ENCODE measurements at places on chromosomes 2 and 18.
A peak's percentile ranks its signal among the peaks of the same experiment; 100 is the strongest.

GRCh38 chr2:186841940-186842339 is 7.0 kb downstream of the ZSWIM2 start:
- no peak for DNase-seq

DNA sequence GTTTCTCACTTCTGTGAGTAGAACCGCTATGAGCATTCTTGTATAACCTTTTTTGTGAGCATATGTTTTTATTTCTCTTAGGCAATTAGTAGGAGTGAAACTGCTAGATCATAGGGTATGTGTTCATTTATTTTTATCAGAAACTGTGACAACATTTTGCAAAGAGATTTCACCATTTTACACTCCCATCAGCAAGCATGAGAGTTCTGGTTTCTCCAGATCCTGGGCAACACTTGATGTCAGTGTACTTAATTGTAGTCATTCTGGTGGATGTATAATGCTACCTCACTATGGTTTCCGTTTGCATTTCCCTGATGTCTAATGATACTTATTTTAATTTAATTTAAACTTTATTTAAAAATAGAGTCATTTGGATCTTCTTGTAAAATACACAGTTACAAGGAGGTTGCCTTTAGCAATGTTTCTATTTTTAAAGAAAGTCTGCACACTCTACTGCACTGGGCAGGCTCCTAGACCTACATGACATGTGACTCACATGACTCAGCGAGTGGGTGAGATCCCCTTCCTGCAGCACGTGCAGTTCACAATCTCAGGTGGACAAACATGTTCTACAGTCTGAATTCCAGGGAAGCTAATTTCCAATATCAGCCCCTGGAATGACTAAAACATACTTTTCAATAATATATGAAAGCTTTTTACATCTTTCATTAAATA is 127.0 kb upstream of the BCL2L11 start:
- no peak for DNase-seq

- DNase-seq = no peak
Observed at GRCh38 chr2:162091325-162092007, 17.5 kb upstream of the DPP4 start.

GRCh38 chr18:63290821-63291200 is 28.8 kb downstream of the BCL2 start:
- DNase-seq = no peak

DNA sequence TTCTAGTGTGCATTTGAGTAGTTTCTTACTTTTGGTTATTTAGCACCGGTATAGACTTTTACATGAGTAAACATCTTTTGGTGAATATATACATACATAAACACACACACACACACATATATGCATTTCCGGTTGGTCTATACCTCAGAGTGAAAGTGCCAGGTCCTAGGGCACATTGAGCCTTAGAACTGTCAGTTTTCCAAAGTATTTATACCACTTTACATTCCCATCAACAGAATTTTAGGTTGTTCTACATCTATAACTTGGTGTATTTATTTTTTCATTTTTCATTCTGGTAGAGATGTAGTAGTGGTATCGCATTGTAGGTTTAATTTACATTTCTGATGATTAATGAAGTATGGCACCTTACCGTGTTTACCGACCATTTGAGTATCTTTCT is 22.6 kb downstream of the MMADHC start:
- DNase-seq = no peak

DNA sequence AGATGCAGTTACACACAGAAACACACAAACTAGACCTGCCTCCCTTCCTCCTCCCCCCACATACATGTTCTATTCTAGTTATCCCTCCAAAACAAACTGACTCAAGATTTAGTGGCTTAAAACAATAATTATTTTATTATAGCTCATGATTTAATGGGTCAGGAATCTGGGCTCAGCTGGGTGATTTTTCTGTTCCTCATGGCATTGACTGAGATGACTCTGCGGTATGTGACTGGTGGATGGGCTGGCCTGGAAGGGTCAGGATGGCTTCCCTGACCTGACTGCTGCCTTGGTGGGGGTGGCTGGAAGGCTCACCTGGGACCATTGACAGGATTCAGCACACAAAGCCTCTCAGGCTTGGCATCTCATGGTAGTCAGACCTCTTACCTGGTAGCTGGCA is 33.7 kb upstream of the NTSR2 start:
- DNase-seq = no peak

DNA sequence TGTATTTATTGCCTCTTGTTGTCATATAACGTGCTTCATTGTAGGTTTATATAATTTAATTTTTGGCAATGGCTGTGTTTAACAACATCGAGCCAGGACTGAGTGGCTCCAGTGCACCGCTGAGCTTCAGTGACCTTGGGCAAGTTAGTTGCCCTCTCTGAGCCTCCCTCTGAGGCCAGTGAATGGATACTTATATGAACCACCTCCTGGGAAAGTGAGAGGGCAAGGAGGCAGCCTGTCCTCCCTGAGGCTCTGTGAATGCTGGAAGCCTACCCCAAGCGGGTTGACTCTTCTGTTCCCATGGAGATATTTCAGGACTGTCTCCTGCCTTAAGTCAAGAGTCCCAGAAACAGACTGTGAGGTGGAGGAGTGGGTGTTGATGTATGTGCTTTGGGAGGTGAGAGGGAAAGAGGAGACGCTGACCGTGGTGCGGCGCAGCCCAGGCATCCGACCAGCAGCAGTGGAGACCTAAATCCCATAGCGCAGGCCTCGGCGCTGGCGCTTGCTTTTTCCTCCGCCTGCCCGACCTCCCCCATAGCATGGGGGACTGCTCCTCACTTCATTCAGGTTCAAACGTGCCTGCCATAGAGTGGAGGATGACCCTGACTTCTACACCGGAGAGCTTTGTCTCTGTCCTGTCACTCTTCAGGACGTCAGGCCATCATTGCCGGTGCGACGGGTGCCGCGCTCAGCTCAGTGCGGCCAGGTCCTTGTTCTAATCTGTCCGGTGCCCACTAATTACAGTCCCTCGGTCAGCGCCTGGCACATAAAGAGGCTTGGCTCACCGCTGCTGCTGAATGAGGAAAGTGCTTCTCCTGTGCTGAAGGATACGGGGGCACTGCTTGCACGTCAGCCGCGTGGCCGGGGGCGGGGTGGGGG is 167.3 kb upstream of the HS6ST1 start:
- DNase-seq = no peak

- DNase-seq = peak; percentile 57
Observed at GRCh38 chr2:174697255-174697654, 67.0 kb downstream of the CHRNA1 start.

GRCh38 chr2:157841485-157841884 is 34.6 kb downstream of the ACVR1 start:
- DNase-seq = no peak

GRCh38 chr2:43233218-43234212 is 7.1 kb upstream of the ZFP36L2 start:
- no peak for DNase-seq

DNA sequence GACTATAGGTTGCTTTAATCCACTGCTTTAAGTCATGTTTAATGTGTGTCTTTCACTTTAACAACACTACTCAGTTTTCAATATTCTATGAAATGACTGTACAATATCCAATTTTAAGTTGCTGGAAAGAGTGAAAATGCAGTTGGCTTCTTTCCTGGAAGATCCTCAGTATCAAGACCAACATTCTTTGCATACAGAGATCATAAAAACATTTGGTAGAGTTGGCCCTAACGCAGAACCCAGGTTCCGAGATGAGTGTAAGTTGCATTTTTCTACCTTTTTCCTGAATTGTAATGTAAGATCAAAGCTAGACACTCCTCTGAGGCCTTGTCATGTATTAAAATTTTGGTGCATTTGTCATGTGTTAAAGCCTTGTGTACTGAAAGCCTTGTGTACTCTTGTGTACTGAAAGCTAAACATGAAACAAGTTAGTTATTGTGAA is 42.9 kb upstream of the TNFRSF11A start:
- no peak for DNase-seq

- no peak for DNase-seq
Observed at GRCh38 chr2:36800381-36800780, 103.9 kb downstream of the VIT start.

GRCh38 chr2:64535024-64535423 is 10.9 kb downstream of the AFTPH start:
- DNase-seq = no peak

DNA sequence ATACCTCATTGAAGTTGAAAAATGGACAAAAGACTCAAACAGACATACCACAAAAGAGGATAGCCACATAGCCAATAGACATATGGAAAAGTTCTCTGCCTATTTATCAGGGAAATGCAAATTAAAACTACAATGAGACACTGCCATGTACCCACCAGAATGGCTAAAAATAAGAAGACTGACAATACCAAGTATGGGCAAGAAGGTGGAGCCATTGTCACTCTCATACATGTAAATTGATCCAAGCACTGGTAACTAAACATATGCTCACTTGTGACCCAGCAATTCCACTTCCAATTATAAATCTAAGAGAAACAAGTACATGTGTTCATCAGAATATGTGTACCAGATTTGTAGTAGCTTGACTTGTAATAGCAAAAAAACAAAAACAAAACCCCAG is 4.6 kb downstream of the LOXHD1 start:
- no peak for DNase-seq

DNA sequence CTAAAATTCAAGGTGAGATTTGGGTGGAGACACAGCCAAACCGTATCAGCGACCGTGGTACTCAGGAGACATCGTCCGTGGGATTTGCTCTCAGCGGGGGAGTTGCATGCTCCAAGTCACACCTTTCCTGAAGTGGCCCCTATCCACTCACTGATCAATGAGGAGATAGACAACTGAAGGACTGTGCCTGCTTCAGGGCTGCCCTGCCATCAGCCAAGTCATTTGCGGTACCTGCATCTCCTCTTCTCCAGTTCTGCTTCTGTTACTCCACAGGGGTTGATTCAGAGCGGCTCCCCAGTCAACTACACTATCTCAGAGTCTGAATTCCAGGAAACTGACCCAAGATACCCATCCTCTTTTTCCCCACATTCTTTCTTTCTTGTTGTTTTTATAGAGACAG is 184.1 kb downstream of the MREG start:
- DNase-seq = no peak

DNA sequence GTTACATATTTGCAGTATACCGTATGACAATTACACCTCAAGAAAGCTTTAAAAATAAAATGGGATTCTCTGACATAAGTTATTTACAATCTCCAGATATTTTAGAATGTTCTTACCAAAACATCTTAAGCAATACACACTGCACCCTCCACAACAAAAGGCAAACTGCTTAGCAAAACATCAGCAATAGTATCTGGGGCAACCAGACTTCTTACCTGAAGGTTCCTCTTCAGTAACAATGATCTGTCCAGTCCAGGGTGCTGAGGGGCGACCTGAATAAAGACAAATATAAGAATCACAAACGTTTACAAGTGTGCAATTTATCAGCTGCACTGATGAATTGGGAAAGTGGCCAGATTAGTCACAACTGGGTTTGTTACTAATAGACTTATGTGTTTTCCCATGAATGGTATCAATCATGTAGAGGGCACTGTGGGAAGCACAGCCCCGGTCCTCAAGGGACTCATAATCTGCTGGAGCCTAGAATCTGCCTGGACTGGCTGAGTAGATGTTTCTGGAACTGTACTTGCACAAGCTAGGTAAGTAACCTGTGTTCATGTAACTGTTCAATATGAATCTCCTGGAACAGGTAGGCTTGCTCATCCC is 70.7 kb downstream of the MYOM1 start:
- no peak for DNase-seq

GRCh38 chr18:31380912-31381311 is 4.3 kb downstream of the DSG4 start:
- no peak for DNase-seq

- no peak for DNase-seq
Observed at GRCh38 chr2:146602856-146603255, 1242.0 kb upstream of the ACVR2A start.

DNA sequence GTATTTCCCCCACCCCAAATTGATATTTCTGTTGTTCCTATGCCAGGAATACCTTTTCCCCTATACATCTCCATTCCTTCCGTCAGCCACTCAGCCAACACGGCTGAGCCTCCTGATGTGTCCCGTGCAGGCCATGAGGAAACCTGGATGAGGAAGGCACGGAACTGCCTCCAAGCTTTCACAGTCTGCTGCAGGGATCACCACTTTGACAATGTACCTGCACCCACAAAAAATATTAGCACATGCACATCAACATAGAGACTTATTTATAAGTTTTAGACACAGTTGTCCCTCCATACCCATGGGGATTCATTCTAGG is 101.4 kb upstream of the PPP1CB start:
- no peak for DNase-seq

DNA sequence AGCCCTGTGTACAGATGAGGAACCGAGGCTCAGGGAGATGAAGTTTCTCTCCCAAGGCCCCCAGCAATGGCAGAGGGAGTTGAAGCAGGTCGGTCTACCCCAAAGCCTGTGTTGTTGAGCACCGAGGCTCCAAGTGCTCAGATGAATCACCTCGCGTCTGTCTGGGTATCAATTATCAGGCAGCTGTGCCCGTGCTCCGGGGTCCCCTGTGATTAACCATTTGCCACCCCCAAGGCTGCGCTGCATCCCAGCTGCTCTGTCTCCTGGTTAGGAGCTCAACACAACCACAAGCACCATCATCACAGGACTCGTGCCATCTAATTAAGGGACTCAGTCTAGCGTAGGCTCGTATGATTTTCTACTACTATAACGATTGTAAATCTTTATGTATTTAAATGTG is 27.1 kb downstream of the LIPG start:
- DNase-seq = no peak

DNA sequence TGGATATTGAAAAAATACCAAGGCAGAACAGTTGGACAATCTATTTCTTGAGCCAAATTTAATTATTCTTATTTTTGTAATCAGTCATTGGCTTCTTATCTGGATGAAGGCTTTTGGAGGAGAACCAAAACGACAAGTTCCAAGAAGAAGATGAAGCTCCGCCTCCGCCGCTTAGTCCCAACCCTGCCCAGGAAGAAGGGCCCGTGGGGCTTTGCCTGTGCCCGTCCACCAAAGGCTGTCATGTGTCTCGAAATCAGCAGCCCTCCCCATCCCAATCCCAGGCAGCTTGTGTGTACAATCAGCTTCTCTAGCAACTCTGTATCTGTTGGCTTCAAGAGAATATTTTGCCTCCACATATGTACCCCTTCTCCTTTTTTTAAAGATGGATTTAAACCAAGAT is 24.6 kb downstream of the PTRHD1 start:
- DNase-seq = no peak

GRCh38 chr2:152155209-152155608 is 20.4 kb downstream of the STAM2 start:
- no peak for DNase-seq

DNA sequence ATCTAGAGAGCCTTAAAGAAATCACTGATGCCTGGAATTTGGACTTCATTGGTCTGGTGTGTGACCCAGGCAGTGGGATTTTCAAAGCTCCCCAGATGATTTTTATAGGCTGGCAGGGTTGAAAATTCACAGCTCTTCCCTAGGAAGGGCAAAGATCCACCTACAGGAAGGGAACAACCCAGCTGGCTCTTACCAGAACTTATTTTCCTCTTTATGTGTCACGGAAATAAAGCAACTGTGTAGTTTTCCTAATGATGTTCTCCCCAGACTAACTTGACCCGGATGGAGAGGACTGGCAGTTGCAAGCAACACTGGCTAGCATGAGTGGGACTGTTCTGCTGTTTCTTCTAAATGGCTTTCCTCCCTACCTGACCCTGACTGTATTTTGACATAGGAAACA is 235.6 kb downstream of the ALPK2 start:
- DNase-seq = no peak

Measured in H54 (cell line).